ENCODE measurements at places on chromosomes 1 and 21. TPM values are rescaled to one million over a fixed set of nuclear protein-coding genes. Genes with fewer than 3 reads are reported as not detected.

DNA sequence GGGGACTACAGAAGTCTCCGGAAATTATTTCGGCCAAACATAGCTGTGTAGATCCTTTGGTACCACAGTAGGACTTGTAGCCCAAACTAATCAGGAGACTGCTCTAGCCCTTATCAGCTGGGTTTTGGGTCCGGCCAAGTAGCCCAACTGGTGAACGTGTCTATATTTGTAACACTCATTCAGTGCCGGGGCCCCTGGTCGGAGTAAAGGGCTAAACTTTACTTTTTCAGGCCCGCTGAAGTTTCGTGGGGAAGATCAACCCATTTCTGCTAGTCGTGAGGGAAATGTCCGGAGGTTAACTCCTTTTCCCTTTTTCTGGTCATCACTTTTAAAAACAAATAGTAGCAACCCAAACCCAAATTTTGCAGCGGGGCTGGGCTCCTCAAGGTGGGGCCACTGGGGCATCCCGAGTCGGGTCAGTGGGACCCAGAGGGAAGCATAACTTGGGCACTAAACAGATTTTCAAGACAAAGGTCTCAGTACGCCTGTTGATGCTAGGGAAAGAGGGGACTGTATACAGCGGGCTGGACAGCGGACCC is 1.7 kb downstream of the LHX9 start:
- no peak for DNase-seq

DNA sequence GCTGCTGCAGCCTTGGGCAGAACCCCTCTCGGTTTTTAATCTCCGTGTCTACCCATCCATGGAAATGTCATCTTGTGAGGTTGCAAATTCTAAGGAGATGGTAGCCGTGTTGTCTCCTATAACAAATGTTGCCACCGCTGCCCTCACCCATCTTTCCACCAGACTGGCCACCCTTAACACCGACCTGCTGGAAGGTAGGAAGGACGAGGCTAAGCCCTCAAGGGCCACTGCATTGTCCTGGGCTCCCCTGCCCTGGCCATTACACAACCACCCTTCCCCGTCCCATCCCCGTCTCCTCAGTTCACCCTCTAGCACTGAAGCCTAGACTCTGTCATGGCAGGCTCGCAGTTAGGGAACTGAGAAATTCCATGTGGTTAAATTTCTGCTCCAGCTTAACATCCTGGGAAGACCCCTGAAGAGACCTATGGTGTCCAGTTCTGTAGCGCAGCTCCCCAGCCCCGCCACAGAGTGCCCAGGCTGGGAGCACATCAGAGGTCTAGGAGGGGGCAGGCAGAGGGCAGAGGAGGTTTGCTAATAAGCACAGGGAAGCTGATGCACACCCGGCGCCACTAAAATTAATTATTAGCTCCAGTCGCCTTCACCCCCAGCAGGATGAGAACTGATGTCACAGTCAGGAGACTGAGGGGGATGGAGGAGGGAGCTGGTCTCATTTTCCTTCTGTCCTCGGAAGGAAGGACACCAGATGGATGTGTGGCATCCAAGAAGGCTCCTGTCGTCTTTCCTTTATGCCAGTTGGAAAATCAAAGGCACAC is 38.3 kb downstream of the STUM start:
- no peak for DNase-seq

DNA sequence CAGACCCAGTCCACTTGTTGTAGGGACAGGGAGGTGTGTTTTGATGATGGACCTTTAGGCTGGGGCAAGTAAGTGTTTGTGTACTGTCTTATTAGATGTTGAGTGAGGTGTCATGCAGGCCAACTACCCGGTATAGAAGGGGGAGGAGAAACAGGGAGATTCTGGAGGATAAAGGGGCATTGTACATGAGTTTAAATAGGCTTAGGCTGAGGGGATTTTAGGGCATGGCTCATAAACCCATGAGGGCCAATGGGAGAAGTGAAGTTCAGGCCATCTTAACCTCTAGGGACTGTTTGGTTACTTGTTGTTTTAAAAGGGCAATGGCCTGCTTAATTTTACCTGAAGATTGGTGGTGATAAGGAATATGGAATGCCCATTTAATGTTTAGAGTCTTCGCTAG is 38.2 kb upstream of the PLA2G5 start:
- DNase-seq, result no peak

- DNase-seq, result no peak
Measured at GRCh38 chr1:99728494-99729235, 37.8 kb downstream of the FRRS1 start.

DNA sequence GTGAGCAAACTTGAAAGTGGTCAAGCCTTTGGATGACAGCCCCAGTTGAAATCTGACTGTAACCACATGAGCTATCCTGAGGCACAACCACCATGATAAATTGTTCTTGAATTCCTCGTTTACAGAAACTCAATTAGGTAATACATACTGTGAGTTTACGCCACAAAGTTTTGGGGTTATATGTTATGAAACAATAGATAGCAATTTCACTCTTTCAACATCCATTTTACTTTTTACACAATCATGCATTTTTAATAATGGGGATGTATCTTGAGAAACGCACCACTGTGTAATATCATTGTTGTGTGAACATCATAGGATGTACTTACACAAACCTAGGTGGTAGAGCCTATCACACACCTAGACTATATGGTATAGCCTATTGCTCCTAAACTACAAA is 35.4 kb downstream of the OR2C3 start:
- no peak for DNase-seq

The NHLH1 gene
- 0.21 TPM for total RNA-seq

The ANKRD35 gene
- total RNA-seq, result not detected

Data from T-helper 17 cell (primary cell).